Naive thymus-derived CD4-positive, alpha-beta T cell (primary cell): ENCODE measurements at places on chromosomes 5 and 9. TPM values are rescaled to one million over a fixed set of nuclear protein-coding genes. Genes with fewer than 3 reads are reported as not detected.

GRM6 gene
- total RNA-seq: not detected

COL15A1 gene
- 0.05 TPM for total RNA-seq

PDZD2 gene
- total RNA-seq: 1.2 TPM

KCNMB1 gene
- not detected for total RNA-seq

ACSL6 gene
- total RNA-seq: 22.2 TPM

NSD1 gene
- 126 TPM for total RNA-seq

TMEM174 gene
- total RNA-seq: not detected

UNC13B gene
- total RNA-seq: 1.3 TPM

TAF1L gene
- total RNA-seq: 0.05 TPM

GRCh38 chr5:177426566-177427210, at the start of gene GRK6:
Gene GRK6, plus strand, starts transcription at chr5:177426676. Its CDS starts 170 bp downstream, at chr5:177426846.
- peak; percentile 71 for DNase-seq

- DNase-seq: no peak
These were observed 5.9 kb upstream of the NFIL3 start for GRCh38 chr9:91429501-91429900.

DNA sequence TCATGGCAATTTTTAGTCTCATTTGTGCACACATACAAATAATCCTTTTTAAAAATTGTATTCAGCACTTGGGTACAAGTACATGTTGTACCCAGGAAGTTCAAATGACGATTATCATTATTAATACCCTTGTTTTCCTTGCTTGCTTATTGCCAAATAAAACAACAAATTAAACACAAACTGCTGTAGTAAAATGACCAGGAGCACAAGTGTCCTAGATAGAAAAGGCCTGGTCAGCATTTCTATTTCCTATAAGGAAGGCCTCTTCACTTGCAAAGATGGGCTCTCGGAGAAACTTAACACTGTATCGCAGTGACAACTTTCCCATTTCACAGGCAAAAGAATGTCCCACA, 34.7 kb upstream of the PLPP1 start:
- no peak for DNase-seq

DNA sequence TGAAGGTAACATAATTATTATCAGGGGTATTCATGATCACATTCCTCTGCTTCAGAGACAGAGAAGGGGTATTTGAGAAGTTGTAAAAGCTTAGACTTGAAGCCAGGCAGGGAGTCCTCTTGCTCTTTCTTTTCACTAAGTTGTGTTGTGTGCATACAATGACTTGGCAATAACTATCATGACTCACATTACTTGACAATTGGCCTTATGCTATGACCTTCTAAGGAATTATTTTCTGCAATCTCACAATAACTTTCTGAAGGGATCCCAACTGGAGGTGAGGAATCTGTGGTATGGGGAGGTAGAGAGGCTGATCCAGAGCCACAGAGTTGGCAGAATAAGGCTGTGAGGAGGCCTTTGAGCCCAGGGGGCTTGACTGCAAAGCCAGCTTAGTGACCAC, 622.3 kb downstream of the MTRR start:
- no peak for DNase-seq

DNA sequence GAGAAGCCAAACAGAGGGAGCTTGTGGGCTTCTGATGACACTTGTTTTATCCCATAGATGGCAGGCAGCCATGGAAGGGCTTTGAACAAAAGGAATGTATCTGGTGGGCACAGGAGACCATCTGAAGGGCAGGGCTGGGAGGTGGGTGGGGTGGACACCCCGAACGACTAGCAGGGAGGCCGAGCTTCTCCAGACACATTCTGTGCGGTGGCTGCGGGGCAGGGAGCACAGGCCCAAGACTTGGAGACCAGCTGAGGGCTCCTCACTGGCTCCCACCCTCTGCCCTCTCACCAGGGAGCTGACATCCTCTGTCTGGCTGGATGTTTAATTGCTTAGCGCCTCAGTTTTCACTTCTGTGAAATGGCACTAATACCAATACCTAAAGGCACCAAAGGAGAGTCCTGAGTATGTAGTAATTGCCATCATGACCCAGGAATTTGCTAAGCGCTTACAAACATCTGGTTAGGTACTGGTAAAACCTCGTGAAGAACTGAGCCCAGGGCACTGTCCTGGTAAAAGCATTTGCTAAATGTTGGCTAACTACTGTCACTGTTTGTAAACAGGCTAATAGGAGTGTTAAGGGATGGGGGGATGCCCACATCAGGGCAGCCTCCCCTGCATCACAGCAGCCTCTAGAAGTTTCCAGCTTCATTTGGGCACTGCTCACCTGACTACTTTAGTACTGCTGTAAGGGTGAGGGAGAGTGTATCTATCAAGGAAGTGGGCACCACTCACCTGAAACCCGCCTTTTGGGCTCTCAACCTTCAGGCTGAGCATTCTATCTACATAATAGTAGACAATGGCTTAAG, 2.1 kb upstream of the PHF2 start:
- no peak for DNase-seq

- no peak for DNase-seq
These were observed 623.8 kb upstream of the TYRP1 start for GRCh38 chr9:12069366-12069765.

- no peak for DNase-seq
These were observed 219.8 kb downstream of the ACTL7B start for GRCh38 chr9:108636013-108636412.

- DNase-seq: peak; percentile 40
These were observed 77.8 kb downstream of the GCNT4 start for GRCh38 chr5:74974451-74975091.

DNA sequence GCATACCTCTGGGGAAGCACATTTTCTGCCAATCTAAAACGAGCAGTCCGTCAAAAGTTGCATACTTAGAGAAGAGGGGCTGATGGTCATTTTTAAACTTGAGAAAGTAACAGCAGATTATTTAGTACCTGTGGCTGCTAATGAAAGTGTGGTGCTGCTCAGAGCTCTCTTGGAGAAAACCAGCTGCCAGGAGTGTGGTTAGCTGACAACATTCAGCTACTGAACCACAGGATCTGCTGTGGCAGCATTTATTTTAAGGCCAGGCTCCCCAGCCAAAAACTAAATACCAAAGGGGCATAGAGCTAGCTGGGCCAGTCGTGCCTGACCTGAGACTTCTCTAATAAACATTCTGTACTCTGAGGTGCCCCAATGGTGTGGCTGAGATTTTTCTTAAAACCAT, 203.6 kb downstream of the EDIL3 start:
- no peak for DNase-seq

- DNase-seq: no peak
These were observed 243.3 kb upstream of the ANKRD55 start for GRCh38 chr5:56476487-56476856.

- DNase-seq: peak; percentile 1
These were observed 16.8 kb upstream of the SLC9A3 start for GRCh38 chr5:540906-541538.

DNA sequence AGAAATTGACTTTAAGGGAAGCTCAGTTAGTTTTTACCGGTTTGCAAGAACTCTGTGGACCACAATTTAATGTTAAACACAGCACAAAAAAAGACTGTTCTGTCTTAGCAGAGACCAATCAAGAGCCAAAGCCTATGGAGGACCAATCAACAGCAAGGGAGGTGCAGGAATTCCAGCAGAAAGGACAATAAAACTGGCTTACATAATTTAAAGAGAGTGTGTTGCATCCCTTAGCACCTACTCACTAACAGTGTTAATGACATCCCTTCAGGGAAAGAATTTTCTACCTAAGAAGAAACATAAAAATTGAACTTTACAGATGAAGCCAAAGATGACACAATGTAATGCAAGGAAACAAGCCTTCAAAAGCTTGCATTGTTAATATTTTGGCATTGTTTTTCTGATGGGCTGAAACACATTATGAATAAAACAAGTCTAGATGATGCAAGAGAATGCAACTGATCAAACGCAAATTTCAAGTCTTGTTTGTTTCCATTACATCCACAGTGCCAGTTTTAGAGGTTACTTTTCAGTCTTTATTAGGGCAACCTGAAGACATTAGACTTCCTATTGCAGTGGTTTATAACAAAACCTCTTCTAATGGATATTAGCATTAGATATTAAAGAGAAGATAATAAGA, 111.3 kb upstream of the FST start:
- DNase-seq: no peak

GRCh38 chr9:17994695-17995425, 416.0 kb downstream of the SH3GL2 start:
- DNase-seq: no peak

DNA sequence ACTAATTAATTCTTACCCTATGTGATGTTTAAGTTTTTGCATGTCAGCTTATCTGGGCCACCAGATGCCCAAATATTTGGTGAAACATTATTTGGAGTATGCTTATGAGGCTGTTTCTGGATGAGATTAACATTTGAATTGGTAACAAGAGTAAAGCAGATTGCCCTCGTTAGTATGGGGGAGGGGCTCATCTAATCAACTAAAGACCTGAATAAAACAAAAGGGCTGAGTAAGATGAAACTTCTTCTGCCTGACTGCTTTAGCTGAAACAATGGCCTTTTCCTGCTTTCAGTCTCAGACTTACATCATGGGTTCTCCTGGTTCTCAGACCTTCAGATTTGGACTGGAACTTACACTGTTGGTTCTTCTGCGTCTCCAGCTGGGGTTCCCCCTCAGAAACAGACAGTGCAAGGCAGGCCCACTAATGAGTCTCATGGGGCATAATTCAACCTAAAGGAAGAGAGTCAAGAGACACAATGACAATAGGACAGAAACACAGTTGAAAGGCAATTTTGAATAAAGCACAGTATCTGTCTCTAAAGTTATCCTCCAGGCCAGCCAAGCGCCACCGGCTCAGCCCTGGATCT, 288.4 kb downstream of the CAAP1 start:
- no peak for DNase-seq

DNA sequence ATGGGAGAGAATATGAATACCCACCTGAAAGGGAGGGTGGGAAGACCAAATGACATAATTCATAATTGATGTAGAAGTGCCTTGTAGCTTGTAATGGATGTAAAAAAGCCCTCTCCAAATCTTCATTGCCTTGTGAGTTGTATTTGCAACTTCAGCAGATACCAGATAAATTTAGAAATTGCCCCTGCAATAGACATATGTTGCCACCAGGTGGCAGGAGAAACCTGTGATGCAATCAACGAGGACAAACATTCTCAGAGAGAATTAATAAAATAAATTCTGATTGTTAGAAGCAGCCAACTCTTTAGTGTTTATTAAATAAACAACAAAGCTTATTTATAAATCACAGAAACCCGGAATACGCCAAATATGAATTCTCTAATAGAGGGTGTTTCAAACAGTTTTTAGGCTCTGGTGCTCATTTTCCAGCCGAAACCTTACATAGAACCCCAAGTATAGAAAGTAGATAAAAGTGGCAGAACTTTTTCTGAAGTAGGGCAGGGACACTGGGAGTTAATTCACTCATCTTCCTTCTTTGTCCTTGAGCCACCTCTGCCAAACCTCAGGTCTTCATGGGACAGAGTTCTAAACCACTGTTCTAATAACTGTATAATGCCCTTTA, 147.8 kb downstream of the TMEM38B start:
- peak; percentile 34 for DNase-seq

- DNase-seq: no peak
These were observed 732 bp downstream of the MARCHF11 start for GRCh38 chr5:16178745-16179372.

- no peak for DNase-seq
These were observed 1.6 kb upstream of the SETX start for GRCh38 chr9:132356324-132356924.

DNA sequence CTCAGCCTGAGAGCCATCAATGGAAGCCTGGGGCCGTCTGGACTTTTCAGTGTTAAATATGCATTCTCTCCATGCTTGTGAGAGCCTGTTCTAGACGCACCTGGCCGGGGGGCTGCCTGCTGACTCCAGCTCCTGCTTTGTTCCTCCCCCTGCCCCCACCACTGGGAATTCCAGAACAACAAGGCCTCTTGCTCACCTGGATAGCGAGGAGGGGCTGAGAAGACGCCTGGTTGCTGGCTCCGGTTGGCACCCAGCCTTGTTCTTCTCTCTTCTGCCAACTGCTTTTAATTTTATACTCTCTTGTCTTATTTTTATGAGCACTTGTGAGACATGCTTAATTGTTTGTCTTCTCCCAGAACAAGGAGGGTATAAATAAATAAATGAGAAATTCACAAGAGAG, 15.0 kb upstream of the RAPGEF1 start:
- no peak for DNase-seq

GRCh38 chr5:14206028-14206725, 63.0 kb downstream of the TRIO start:
- no peak for DNase-seq

DNA sequence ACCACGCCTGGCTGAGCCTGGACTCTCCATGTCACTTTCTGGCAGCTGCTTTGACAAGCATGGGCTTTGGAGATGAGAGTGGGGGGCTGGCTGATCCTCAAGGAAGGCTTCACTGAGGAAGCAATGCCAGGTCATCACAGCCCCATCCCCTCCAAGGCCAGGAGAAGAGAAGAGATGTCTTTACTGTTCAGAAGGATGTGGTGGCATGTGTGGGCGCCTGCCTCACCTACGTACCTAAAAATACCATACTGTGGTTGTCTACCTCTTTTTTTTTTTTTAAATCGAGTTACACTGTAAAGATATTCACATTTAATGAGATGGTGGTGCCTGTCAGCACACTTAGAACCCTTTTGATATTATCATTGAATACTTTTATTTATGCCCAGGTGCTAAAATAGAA, 26.4 kb upstream of the CTNNA1 start:
- no peak for DNase-seq

DNA sequence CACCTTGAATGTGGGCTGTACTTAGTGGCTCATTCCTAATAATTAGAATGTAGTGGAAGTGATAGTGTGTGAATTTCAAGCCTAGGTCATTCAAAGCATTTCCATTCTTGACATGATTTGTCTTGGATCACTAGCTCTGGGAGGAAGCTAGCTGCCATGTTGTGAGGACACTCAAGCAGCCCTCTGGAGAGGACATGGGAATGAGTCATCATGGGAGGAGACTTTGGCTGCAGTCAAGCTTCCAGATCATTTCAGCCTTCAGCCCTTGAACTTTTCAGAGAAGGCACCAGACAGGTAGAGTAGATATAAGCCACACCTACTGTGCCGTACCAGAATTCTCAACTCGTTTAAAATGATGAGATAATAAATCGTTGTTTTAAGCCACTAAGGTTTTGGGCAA, 506.9 kb downstream of the ZNF608 start:
- DNase-seq: no peak

DNA sequence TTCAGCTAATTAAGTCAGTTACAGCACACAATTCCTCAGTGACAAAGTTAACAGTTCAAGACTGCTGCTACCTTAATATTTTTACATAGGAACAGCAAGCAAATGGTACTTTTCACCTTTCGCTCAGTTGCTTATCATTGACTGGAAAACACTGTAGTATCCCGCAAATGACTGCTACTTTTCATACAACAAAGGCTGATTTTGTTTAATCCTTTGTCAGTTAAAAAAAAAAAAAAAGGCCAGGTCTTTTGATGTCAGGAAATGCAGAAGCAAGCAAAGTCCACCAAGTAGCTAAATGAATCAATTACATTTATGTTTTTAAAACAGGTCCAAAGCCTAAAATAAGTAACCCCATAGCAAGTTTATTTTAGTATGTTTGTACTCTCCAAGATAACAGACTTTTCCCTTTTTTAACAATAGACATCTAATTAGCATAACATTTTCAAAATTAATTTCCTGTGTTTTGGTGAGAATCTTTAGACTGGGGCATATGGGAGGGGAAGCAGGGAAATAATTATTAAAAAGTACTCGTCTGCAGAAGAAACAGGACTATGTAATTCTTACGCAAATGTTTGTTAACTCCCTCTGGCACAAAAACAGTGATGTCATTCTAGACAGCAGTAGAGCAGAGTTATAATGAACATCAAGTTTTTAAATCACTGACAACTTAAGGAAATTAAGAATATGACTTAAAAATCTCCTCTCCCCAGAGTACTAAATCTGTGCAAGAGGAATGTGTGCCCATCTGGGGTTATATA, 9.6 kb downstream of the PFDN1 start:
- peak; percentile 28 for DNase-seq
